CD4-positive, alpha-beta T cell treated with Interferon alpha-2 for 1 hour (primary cell): ENCODE measurements at places on chromosomes 2 and 18.
A peak's percentile ranks its signal among the peaks of the same experiment; 100 is the strongest.

- peak; percentile 79 for DNase-seq
Observed at GRCh38 chr2:231052494-231053451, 3.9 kb upstream of the PSMD1 start.

- DNase-seq: no peak
Observed at GRCh38 chr2:102483086-102483485, 10.1 kb downstream of the SLC9A4 start.

DNA sequence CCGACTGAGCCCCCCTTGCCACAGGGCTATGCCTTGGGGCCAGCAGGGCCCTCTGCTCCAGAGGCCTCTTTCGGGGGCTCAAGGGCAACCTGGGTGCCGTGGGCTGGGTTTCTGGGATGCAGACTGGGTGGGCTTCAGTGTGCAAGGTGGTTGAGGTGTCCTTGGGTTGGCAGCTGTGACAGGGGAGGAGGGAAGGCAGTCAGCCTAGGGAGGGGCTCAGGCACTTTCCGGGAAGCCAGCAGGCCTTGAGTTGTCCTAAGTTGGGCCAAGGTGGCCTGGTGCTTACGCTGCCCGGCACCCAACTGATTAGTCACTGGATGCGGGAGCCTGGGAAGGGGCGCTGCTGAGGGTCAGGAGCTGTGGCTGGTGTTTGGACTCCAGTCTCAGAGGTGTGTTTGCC is 199.5 kb downstream of the TWIST2 start:
- no peak for DNase-seq

DNA sequence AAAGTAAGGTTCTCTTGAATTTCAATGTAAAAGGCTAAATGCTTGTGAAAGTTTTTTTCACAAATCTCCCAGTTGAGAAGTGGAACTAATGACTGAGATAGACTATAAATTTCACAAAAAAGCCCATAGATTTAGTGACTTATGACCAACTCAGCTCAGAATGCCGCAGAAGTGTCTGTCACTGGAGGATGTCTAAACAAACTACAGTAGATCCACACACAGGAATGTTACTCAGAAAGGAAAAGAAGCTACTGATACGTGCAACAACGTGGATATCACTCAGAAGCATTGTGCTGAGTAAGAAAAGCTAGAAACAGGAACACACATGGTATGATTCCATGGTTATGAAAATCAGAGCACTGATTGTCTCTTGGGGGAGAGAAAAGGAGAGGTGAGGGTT is 151.9 kb downstream of the DOCK10 start:
- no peak for DNase-seq

GRCh38 chr2:42317945-42318344 is 43.1 kb downstream of the COX7A2L start:
- no peak for DNase-seq

DNA sequence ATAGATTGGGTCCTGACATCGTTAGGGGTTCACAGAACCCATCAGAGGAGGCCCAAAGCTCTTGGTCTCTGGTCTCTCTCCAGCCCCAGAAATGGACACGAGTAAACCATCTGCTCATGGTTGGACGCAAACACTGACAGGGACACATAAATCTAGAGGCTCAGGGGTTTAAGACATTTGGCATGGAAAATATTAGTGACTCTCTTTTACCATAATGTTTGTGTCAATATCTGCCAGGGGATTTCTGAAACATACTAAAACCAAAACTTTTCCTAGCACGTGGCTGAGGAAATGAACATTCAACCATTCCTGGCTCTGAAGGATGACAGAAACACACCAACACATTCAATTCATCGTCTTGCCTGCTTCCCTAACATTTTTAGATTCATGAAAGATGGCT is 226.2 kb downstream of the SP3 start:
- DNase-seq: no peak
